ENCODE measurements at places on chromosomes 4 and X.

- no peak for DNase-seq
These were observed 24.3 kb downstream of the LEF1 start for GRCh38 chr4:108144451-108144850.

DNA sequence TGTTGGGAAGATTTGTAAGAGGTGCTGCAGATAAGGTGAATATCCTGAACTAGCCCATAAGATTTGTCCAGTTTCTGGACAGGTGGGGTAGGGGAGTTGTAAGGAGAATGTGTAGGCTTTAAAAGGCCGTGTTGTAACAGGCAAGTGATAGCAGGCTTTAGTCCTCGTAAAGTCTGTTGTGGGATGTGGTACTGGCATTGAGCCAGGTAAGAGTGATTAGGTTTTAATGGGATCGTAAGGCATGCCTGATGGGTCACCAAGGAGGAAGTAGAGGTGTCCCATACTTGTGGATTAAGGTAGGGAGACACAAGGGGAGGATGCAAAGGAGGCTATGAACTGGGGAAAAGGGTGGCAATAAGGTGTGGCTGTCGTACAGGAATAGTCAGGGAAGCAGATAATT lies 256.9 kb upstream of the DKK2 start:
- DNase-seq, result no peak

GRCh38 chr4:140884431-140885058 lies 128.4 kb upstream of the TBC1D9 start:
- peak; percentile 62 for DNase-seq

GRCh38 chrX:130145123-130145522 lies 20.5 kb downstream of the AIFM1 start:
- no peak for DNase-seq

GRCh38 chr4:73725985-73726384 lies 14.4 kb upstream of the CXCL8 start:
- DNase-seq, result peak; percentile 97

DNA sequence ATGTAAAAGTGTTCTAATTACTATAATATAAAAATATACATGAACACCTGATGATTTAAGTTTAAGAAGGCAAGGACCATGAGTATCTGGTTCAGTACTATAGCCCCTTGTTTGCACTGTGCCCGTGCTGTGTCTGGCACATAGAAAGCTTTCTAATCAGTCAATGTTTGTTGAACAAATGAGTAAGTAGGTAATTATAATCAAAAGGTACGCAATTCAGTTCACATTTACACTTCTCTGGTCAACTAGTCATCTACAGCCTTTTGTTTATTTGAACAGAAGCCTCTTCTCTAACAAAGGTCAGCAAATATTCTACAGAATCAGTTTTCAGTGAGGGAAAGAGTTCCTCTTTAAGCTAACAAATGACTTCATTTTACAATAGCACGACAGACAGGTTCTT lies 523.3 kb downstream of the SMARCA1 start:
- DNase-seq, result no peak

DNA sequence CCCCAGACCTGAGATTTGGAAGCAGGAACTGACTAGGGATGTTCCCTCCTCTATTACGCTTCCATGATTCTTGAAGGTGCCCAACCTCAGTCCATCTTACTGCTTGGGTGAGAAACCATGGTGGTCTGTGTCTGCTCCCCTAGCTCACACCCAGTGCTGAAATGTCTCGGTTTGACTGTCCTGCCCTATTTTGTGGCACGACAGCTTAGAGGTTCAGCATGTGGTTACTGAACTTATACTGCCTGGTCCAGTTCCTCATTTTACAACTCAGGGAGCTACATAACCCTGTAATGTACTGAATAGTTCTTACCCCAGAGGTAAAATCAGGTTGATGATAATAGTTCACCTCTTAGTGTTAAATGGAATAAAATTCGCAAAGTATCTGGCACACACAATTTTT lies 203.1 kb downstream of the RBM46 start:
- DNase-seq, result no peak

GRCh38 chrX:45660477-45660876 lies 459.8 kb upstream of the DIPK2B start:
- no peak for DNase-seq
